Dermis microvascular lymphatic vessel endothelial cell (primary cell): ENCODE measurements at places on chromosomes 3 and 15. TPM values are rescaled to one million over a fixed set of nuclear protein-coding genes. Genes with fewer than 3 reads are reported as not detected.
A peak's percentile ranks its signal among the peaks of the same experiment; 100 is the strongest.

DNA sequence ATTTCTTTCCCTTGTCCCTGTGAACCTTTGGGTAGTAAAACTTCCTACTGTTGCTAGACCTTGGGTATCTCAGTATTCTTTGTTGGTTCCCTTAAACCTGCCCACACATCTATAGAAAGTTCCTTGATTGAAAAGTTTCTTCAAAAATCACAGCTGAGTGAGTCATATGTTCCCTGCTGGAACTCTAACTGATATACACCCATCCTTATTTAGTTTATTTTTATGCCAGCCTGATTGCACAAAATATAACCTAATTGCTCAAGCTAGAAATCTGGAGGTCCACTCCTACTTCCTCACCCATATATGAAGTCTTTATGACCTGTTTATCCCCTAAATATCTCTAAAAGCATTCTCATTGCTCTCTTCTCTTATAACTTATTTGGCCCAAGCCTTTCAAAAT is 13.7 kb upstream of the GJD2 start:
- no peak for DNase-seq

DNA sequence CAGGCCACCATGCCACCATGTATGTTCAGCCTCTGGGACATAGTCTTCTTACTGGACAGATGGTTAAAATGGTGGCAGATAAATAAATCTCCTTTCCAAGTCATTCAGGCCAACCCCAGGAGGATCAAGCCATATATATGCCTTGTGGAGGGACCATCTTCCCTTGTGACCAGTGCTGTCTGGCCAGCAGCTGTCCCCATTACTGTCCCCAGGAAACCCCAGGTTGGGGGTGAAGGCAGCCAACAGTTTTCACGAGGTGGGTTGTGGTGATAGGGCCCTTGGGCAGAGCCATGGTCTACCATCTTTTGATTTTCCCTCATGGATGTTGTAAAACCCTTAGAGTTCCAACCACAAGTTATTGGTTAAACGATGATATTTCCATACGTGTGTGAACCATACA is 48.7 kb upstream of the PCSK6 start:
- no peak for DNase-seq

GRCh38 chr3:21372316-21372715 is 378.7 kb downstream of the ZNF385D start:
- DNase-seq = no peak

DNA sequence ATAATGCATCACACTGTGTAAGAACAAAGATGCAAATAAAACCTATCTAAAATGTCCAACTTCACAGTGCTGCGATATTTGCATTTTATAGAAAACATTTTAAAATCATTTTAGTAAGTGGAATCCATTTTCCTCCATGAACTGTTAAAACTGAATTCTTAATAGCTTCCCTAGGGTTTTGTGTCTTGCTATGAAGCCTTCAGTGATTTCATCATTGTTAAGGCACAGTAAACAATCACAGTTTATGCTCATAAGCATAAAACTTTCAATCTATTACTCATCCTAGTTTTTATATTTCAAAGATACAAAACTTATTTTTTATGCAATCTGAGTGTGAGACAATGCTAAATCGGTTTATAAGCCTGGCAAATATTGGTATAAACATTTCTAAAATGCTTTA is 509.7 kb downstream of the TUSC7 start:
- DNase-seq = no peak

DNA sequence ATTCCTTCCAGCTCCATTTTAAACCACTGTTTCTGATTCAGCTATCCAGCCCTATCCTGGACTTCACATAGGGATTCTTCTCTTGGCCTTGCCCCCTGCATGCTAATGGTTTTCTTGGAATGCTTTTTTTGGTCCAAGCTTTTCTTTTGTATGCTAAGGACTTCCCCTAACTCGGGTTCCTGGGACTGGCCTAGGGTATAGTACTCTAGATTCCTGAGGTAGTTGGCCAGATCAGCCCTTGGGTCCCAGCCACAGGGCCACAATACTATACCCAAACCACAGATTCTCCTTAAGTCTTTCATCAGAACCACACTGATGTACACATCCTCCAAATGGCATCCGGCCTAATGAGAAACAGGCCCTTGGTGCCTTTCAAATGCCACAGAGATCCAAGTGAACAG is 2.8 kb downstream of the FYCO1 start:
- DNase-seq = no peak

DNA sequence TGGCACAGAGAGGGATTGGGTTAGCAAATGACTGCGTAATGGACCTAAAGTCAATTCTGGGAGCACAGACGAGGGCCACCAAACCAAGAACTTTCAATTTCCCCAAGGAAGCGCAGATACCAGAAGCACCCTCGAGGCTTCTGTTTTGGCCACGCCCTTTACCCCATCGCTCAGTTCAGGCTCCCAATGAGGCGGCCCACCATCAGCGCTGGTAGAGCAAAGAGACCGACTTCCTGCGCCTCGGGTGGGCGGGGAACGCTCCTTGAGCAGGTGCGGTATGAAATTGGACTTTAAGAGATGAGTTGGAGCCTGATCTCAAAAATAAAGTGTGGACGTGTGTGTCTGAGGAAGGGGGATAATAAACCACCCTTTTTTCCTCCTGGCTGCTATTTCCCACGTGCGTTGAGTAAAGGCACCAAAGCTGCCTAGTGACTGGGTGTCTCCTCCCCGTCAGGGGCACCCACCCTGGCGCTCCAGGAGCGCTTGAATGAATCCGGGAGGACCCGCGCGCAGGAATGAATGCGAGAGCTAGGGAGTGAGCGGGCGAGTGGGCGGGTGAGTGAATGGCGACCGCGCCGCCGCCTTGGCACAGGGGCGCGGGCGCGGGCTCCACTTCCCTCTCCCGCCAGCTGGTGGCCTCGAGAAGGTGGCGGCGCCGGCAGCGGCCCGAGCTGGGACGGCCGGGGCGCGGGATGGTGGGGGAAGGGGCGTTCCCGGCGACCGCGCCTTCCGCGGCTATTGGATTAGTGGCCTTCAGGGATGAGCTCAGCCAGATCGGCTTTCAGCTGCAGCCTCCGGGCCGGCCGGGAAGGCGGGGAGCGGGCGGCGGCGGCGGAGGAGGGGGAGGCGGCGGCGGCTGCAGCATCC is at the start of gene SPSB4:
SPSB4 (plus strand) TSS at position 772 of the 867 bp plus-strand sequence. CDS start 14,758 bp downstream, outside the sequence.
- no peak for DNase-seq

DNA sequence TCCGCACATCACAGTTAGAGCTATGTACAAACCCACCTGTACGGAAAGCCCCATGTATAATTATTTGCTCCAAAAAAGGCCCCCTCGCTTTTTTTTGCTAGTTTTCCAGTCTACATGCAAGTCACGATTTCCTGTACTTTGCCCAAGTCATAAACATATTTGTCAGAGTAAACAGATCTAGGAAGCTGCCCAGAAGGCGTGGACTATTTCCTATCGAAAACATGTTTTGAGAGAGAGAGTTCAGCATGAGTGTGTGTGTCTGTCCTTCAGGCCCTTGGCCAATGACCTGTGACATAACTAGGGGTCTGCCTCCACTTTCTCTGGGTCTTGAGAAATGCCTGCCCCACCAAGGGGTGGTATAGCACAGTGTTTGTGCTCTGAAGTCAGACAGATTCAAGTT is 72.7 kb upstream of the HACD2 start:
- DNase-seq = peak; percentile 26

DNA sequence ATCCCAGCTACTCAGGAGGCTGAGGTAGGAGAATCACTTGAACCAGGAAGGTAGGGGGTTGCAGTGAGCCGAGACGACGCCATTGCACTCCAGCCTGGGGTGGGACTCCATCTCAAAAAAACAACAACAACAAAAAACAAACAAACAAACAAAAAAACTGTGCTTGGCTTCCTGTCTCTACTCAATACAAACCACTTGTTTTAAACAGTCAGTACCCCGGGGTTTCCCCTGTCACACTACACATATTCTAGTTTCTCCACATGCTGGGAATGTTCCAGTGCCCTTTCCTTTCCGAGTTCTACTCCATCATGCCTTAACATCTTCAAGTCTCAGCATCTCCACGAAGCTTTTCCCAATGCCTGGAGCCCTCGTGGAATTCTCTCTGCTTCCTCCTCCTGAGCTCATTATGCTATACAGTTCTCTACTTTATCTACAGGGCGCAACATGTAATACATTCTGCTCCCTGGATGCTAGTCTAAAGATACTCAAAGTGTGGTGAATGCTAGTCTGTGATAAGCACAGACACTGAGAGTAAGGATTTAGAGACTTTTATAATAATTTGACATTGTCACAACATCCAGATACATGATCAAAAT is 7.8 kb downstream of the EMC3 start:
- DNase-seq = no peak

- DNase-seq = no peak
Measured at GRCh38 chr15:92452143-92452542, 58.5 kb downstream of the ST8SIA2 start.

GRCh38 chr15:87031540-87032230 is 952.0 kb downstream of the AGBL1 start:
- DNase-seq = no peak

GRCh38 chr3:79249701-79250100 is 518.1 kb downstream of the ROBO1 start:
- no peak for DNase-seq

GRCh38 chr15:78637776-78638435 is 3.1 kb downstream of the CHRNB4 start:
- no peak for DNase-seq

DNA sequence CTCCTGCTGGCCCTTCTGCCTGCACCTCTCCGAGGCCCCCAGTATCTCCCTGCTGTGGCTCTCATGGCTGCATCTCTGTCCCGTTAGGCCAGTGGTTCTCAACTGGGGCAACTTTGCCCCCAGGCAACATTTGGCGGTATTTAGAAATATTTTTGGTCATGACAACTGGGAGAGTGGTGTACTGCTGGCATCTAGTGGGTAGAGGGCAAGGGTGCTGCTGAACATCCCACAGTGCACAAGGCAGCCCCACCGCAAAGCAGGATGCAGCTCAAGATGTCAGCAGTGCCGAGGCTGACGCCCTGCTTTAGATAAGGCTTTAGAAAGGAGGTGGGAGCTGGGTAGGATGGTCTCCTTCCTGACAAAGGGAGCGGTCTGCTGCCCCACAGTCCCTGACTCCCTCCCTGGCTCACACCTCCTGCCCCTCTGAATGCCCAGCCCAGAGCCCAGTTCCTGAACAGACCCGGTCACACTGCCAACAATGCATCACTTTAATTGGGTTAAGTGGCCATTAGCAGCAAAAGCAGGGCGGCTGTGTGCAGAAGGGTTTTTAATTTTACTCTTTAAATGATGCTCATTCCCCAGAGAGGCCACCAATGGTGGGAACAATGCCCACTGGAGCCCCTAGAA is 68.8 kb upstream of the TMEM115 start:
- DNase-seq = no peak

GRCh38 chr3:12138044-12138443 is 20.7 kb downstream of the TIMP4 start:
- no peak for DNase-seq

DNA sequence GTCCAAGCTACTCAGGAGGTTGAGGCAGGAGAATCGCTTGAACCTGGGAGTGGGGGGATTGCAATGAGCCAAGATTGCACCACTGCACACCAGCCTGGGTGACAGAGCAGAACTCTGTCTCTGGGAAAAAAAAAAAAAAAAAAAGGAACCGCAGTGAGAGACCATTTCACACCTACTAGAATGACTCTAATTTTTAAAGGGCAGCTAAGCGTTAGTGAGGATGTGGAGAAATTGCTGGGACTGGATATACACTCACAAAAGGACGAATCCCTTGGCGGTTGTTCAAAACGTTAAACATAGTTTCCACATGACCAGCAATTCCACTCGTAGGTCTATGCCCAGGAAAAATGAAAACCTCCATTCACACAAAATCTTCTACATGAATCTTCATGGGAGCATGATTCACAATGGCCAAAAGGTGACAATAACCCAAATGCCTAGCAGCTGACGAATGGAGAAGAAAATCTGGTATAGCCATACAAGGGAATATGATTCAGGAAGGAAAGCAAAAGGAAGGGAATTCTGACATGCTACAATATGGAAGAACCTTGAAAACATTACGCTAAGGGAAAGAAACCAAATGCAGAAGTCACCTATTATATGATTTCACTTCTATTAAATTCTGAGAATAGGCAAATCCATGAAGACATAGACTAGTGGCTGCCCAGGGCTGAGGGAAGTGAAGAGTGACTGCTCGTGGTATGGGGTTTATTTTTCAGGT is 127.0 kb downstream of the CHSY1 start:
- peak; percentile 90 for DNase-seq

- DNase-seq = no peak
Measured at GRCh38 chr15:86855307-86856291, 775.9 kb downstream of the AGBL1 start.

GRCh38 chr3:119470866-119471265 is 2.1 kb downstream of the POGLUT1 start:
- no peak for DNase-seq

MEX3B gene
- 4.1 and 6.6 TPM in 2 replicates for total RNA-seq

RPN1 gene
- 378 and 477 TPM in 2 replicates for total RNA-seq

CDHR4 gene
- total RNA-seq = not detected in 2 replicates

SEMA7A gene
- total RNA-seq = 0.51 and 0.89 TPM in 2 replicates

CD200 gene
- 3.2 and 11.8 TPM in 2 replicates for total RNA-seq

ZNF148 gene
- 17.6 and 22.1 TPM in 2 replicates for total RNA-seq

GOLGA6D gene
- total RNA-seq = not detected in 2 replicates

PLIN1 gene
- total RNA-seq = under 0.01 TPM in 1 of 2 replicates, not detected in the other

CGNL1 gene
- total RNA-seq = 25.7 and 27.7 TPM in 2 replicates
